ENCODE measurements at places on chromosomes 12 and 14.

DNA sequence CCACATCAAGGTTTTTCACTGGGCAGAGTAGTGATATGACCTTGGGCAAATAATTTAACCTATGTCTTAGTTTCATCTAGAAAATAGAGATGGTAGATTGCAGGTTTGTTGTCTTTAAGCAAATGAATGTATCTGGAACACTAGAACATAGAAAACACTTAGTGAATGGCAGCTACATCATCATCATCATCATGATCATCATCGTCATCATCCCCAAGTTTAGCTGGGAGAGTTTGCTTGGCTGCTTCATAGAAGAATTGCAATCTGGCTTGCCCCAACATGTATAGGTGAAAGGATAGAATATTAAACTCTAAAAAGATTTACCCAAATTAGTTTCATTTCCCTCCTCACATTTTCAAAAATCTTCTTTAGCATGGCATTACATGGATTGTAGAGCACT, 91.3 kb upstream of the TMEM260 start:
- no peak for DNase-seq

DNA sequence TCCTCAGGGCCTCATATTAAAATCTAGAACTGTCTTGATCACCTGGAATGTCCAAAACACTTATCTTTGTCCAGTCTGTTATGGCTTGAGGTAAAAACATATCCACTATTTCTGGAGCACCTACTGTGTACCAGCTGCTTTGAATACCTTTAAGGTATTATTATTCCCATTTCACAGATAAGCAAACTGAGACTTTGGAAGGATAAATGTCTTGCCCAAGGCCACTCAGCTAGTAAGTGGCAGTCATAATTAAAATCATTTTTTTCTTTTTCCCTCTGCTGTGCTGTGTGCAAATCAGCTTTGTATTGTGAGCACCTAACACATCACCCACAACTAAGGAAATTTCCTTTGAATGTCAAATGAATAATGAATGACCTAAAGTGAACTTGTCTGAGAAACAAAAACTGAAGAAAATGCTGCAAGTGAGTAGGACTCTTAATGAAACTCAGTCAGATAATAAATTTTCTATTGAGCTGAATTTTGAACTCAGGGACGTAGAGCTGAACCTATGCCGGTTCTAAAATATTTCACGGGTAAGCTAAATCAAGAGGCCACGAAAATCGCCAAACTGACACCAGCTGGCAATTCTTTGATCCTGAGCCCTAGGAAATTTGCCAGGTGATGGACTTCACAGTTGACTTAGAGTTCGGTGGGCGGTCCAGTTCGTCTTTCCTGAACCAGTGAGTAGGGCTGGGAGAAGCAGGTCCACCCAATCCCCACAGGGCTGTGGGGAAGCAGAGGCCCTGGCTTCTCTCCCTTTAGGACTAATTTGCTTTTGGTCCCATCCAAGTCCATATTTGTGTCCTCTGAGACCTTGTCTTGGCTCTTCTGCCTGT, 159.7 kb upstream of the PWP1 start:
- DNase-seq: no peak

DNA sequence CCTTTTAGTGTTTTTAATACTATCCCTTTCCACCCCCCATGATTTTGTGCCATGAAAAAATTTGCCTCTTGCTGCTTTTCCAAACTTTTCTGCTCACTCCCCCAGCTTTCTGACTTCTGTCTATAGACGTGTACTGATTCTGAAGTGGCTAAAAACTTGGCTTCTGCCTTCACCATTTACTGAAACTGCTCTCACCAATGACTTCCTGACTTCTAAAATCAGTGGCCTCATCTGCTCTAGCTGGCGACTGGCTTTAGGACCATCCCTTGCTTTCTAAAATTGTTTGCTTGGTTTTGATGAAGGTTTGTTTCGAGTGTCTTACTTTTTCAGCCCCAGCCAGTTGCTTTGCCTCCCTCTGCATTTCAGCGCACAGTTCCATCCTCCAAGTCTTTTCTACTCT, 145.3 kb downstream of the HELB start:
- DNase-seq: no peak

DNA sequence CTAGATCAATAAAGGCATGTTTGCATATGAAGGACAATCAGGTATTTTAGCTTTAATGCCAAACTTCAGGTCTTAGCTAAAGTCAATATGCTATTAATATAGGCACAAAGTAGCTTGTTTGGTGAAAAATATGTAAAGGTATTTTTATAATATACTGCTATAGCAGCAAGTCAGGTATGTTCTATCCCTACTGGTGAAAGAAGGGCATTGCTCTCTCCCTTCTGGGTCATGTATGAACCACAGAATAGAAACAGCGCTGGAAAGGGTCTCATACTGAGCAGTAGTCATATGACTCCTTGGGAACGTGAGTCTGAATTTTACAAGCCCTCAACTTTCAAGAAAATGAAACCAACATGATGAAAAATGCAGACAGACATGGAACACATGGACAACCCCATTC, 314.6 kb downstream of the GRIN2B start:
- DNase-seq: no peak

DNA sequence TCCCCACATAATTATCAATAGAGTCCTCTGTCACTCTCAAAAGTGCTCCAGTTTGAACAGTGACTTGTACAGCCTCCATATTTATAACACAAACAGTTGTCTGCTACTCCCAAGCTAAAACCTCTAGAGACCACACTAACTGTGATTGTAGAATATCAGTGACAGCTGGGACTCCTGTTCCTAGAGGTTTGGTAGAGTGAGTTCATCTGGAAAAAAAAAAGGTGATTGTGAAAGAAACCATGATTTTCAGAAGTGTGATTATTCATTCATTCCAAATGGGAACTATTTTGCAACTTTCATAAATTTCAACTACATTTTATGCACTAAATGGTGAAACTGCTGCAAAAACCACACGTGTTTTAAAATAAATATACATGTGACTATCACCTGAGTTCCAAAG, 128.0 kb upstream of the PLXNC1 start:
- DNase-seq: no peak

GRCh38 chr14:63501429-63501828, 41.7 kb downstream of the PPP2R5E start:
- no peak for DNase-seq

DNA sequence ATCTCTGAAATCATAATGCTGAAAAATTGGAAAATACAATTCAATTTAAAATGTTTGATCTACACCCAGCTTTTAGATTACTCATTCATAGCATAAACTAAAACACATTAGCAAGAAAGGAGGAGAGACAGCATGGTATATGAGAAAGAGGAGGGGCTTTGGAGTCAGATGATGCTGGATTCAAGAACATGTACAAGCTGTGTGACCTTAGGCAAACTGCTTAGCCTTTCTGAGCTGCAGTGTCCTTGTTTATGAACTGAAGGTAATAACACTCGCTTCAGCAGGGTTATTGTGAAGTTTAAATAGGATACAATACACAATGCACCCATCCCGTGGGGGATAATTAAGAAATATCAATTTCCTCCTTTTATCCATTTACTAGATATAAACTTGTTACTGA, 79.2 kb downstream of the MAP1LC3B2 start:
- no peak for DNase-seq

DNA sequence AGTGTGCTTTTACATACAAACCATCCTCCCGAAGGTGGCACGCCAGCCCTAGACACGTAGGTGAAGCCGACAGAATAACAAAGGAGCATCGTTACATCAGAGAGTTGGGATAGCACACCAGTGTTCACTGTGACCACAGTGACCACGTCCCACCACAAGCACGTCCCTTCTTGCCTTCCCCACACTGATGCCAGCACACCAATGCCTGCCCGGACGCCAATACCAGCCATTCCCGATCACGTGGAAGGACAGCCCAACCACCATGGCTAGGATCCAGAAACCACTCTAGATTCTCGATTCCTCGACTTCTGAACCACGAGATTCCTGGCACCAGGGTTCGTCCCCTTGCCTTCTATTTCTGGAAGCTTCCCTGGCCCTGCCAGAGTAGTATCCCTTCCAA, 48.0 kb upstream of the GPR68 start:
- DNase-seq: no peak

DNA sequence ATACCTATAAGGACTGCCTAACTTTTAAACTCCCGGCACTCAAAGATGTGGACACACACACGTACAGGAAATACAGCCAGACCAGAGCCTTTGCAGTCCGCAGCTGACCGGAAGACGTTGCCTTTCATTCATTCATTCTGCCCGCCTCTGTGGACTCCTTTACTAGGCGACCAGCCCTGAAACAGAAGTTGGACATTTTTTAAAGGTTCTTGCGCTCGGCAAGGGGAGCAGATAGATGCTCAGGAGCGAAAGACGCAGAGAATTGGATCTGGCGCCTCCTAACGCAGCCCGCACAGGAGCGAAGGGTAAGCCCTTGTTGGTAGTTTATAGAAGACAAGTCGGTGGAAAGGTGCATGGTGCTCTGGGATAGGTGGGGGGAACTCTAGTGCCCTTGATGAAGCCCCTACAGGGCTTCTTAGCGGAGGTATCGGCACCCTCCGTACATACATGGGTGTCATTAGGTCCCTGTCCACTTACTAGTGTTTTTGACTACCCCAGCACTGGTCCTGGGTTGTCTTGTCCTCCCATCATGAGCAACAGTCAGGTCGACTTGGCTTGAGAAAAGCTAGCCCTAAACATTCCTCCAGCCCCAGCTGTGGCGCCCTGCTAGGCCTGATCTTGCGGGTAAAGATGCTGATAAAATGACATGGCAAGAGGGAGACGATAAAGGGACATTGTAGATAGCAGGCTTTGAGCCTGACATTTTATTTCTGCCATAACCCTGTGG, at the start of gene KDM2B:
KDM2B (minus strand) TSS at position 65 of the 727 bp plus-strand sequence. CDS start 112 bp downstream, outside the sequence.
- DNase-seq: no peak

GRCh38 chr14:101476916-101477553, 84.3 kb upstream of the DIO3 start:
- DNase-seq: no peak

DNA sequence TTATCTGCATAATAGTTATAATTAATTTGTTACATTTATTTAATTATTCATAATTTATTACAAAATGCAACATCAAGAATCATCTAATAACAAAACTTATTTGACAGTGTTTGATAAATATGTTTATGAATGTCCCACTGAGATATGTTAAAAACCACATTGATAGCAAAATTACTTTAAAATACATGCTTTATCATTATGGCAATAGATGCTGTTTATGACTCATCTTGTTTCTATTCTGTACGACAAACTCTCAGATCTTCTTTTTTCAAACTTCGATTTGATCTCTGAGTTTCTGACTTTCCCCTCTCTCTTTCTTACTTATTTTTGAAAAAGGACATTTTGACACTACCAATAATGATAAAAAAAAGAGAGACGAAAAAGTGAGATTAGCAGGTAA, 56.8 kb upstream of the LRRK2 start:
- DNase-seq: no peak

DNA sequence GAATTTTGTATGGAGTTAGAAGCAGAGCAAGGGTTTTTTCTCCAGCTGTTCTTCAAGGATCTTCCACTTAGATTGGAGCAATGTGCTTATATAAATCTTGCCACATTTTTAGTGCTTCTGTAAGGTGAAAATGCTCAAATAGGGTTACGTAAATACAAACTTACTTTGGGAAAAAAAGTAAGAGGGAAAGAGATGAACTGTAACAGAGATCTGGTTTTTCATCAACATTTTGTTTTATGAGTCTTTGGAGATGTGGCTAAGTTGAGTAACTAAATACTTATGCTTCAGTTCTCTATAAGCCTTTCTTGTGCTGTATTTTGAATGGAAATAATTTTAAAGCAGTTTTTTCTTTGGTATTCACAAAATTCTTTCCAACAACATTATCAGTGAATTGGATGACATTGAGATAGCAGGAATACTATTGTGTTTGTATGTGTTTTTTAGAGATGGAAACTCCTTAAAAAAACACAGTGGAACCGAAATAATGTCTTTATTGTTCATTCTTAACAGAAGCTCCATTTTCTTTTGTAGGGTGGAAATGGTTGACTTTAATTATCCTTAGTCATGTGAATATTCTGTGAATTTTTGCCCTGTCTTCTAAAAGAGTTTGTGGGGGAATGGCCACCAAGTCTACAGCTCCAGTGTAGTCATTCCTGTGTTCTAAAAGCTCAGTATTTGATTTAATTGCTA, 45.7 kb downstream of the NPAS3 start:
- no peak for DNase-seq

DNA sequence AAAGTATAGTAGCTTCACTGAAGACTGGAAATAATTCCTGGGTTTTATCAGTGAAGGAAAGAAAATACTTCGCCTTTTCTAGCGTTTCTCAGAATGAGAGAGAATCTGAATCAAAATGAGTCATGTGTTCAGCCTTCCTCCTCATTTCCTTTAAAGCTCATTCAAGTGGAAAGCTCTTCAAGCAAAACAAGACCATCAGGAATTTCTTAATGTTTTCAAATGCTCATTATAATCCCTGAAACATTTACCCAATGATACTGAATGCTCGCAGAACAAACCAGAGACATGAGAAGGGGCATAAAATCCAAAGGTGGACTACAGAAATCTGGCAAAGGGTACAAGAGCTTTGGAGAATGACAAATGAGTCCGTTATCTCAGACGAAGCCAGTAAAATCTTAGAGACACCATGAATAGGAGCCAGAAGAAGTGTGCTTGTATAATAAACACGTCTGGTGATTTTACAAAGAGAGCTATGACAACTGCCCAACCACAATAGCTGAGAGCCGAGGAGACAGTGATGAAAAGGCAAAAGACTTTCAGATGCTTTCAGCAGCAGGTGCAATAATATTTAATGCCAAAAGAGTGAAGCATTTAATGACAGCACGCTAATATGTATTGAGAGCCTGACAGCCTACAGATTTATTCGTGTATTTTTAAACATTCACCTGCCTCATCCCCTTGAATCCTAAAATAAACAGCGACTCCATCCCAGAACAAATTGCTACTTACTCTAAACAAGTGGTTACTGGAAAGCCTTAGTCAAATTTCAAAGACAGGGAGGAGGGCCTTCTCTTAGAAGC, 19.0 kb downstream of the SPRING1 start:
- DNase-seq: no peak

- DNase-seq: no peak
Observed at GRCh38 chr14:68268197-68268596, 448.6 kb downstream of the RAD51B start.

GRCh38 chr12:43332977-43333640, 218.9 kb downstream of the ADAMTS20 start:
- no peak for DNase-seq

DNA sequence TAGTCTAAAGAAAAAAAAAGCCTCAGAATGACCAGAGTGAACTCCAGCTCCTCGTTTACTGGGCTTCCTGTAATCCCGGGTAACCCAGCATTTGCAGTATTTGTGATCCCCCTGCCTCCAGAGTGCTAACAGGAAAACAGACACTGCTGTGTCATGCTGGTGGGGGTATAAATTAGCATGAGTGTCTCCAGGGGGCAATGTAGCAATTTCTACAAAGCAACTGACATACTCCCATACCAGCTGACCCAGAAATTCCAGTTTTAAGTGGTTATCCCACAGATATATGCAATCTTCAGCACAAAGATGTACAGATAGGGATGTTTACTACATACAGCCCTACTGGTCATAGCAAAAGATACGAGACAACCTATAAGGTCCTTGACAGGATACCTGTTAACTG, 18.8 kb downstream of the TTC7B start:
- no peak for DNase-seq

GRCh38 chr12:89347325-89347829, 4.9 kb downstream of the DUSP6 start:
- DNase-seq: no peak

- DNase-seq: no peak
Observed at GRCh38 chr12:1919763-1920162, 1.3 kb upstream of the CACNA2D4 start.

All from activated B cell treated with CpG ODN at 0.5 μM for 24 hours (primary cell).